T-helper 9 cell (primary cell): ENCODE measurements at places on chromosomes 6 and 20.

- DNase-seq, result no peak
These were observed 187.8 kb upstream of the PRDM1 start for GRCh38 chr6:105898286-105898685.

- DNase-seq, result no peak
These were observed 19.4 kb downstream of the COL11A2 start for GRCh38 chr6:33172688-33173534.

GRCh38 chr6:21972516-21972915, 324.3 kb downstream of the PRL start:
- no peak for DNase-seq

GRCh38 chr6:125273251-125273650, 28.5 kb downstream of the HDDC2 start:
- no peak for DNase-seq

GRCh38 chr6:19377722-19378121, 459.4 kb upstream of the ID4 start:
- no peak for DNase-seq
